Activated T-cell treated with anti-CD3 and anti-CD28 coated beads for 1 hour (primary cell): ENCODE measurements at places on chromosomes 1 and 21.

- no peak for DNase-seq
Measured at GRCh38 chr1:74465193-74465681, 47.2 kb downstream of the LRRC53 start.

- DNase-seq: no peak
Measured at GRCh38 chr1:160835751-160836150, 26.9 kb downstream of the CD244 start.

GRCh38 chr1:19436716-19437476 is 48.4 kb downstream of the CAPZB start:
- DNase-seq: no peak

- no peak for DNase-seq
Measured at GRCh38 chr1:90074970-90075391, 80.1 kb downstream of the ZNF326 start.

- DNase-seq: no peak
Measured at GRCh38 chr1:147110872-147111271, 61.4 kb downstream of the PRKAB2 start.

- DNase-seq: no peak
Measured at GRCh38 chr1:33081554-33082305, 777 bp downstream of the AZIN2 start.

GRCh38 chr1:55588309-55588708 is 373.1 kb upstream of the USP24 start:
- no peak for DNase-seq

DNA sequence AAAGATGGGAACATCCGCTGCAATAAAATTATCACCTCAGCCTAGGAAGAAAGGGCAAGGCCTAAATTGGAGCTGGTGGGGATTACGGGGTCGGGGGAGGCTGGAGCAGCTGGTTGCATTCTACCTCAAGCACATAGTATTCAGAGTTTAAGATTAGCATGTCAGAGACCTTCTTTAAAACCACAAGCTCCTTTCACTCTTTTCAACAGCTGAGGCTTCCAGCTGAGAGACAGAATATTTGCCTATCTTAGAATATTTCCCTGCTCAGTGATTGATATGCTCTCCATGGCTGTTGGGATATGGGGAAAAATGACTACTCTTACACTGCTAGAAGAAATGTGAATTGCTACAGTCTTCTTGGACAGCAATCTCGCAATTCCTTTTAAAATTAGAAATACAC is 248.6 kb downstream of the TBX15 start:
- DNase-seq: no peak

DNA sequence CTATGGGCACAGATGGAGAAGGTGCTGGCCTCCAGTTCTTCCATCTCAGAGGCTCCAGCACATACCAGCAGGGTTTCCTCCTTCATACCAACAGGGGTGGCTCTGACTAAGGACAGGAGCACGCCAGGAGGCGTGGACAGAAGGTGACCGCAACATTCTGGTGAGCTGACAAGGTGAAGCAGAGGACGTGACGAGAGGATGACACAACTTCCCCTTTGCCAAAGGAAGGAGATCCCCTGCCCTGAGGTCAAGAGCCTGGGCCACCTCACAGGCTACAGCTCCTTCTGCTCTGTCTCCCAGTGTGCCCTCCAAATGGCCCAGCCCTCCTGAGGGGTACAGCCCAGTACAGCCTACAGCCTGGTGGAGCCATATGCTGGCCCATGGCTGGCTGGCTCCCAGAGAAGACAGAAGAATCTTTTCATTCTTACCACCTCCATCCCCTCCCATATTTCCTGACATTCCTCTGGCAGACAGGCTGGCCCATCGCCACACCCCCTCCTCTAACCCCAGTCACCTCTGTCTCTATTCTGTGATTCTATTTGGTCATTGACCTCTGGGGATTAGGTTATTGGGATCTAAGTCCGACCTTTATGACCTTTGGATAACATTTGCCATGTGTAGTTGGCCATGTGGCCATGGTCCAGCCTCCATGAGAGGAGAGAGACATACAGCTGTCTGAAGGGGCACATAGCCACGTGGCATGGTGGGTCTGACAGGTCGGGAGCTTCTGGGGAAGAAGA is 5.1 kb upstream of the LAMB3 start:
- DNase-seq: no peak

DNA sequence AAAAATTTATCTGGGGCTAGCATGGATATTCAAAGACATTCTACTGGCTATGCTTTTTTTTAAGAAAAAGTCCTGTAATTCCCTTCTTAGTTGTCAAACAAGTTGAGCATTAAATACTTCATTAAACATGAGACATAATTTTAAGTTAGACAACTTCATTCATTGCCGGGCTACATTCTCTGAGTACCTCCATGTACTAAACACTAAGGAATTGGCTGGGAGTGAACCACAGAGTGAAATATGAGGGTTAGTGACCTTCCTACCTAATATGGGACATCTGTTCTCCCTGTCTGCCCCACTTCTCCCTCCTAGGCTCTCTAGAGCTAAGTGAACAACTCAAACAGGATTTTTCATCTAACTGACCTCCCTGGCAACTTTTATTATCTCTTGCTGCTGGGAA is 370.4 kb downstream of the VAV3 start:
- DNase-seq: no peak

- DNase-seq: no peak
Measured at GRCh38 chr1:40922969-40923368, 56.5 kb upstream of the CTPS1 start.

DNA sequence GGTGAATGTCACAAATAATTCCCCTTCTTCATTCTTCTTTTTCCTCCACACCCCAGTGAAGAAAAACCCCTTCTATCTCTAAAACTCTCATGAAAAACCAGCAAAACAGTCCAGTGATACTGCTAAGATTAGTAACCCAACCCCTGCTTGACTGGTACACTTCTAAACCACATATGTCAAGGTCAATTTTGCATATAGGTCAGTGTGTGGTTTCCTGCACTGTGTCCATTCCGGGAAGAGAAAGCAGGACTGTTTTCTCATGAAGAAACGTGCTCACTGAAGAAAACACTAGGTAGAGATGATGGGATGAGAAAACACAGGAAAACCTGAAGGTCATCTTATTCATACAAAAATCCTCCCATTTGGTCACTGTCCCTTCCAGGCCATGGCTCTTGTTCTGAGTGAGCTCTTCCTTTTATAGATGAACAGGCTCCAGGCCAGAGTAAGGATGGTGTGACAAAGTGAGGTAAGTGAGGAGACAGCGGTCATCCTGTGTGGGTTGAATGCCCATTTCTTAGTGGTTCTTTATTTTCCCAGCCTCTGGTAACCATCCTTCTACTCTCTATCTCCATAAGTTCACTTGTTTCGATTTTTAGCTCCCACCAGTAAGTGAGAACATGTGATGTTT is 122.7 kb downstream of the FASLG start:
- DNase-seq: no peak
